Activated CD4-positive, alpha-beta T cell treated with anti-CD3 and anti-CD28 coated beads for 36 hours (primary cell): ENCODE measurements at places on chromosomes 7 and 10. TPM values are rescaled to one million over a fixed set of nuclear protein-coding genes. Genes with fewer than 3 reads are reported as not detected.
A peak's percentile ranks its signal among the peaks of the same experiment; 100 is the strongest.

DNA sequence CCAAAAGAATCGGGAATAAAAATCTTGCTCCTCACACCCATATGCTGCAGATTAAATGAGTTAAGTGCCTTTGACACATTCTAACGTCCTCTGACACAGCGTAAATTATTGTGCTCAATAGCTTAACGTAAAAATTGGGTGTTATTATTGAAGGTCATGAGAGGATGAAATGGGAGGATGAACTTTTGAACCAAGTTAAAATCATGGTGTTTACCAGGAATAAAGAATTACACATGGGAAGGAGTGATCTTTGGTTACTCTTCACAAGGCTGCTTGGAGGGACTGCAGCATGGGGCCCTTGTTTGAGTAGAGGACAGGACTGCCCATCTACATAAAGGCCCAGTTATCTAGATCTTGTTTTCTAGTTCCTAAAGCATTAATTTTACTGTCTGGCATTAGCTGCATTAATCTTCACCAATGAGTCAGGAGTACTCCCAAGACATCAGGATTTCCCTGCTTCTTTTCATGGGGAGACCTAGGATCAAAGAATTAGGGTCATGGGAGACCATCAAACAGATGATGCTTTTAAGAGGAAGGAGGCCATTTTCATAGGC lies 84.9 kb upstream of the PRR15 start:
- H3K36me3 ChIP-seq, result no peaks in the 10 kb centered on the region

DNA sequence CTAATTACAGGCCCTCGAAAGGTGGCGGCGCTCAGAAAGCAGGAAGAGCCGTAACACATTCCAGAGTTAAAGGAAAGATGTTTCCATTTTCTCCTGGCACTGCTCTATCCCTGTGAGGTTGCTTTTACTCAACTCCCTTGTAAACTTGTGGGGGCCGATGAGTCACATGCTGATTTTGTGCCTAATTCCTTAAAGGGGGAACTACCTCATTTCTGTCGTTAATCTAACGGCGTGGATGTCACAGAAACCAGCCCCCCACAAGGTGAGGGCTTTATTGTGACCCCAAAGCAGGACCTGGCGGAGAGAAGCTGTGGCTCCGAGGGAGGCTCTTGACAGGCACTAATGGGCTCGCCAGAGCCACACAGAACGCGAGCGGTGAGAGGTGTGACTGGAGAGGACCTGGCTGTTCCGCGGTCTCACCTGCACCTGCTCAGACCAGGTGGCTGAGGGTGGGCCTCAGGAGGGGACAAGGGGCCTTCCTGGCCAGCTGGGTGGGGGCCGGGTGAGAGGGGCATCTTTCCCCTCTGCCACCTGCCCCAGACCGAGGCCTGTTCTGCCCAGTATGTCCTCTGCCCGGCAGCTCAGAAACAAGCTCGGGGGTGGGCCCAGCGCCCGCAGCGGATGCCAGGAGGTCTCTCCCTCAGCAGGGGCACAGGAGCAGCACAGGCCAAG lies 50.9 kb downstream of the CALML3 start:
- H3K27me3 ChIP-seq, result no peaks in the 10 kb centered on the region
- H3K4me3 ChIP-seq, result no peak overlapping the region
- H3K27ac ChIP-seq, result no peak overlapping the region
- H3K4me1 ChIP-seq, result no peaks in the 10 kb centered on the region

GRCh38 chr7:123987445-123987844 lies 45.4 kb downstream of the TMEM229A start:
- peaks cover 2% of the 10 kb centered on the region for H3K27me3 ChIP-seq
- H3K36me3 ChIP-seq, result no peaks in the 10 kb centered on the region
- DNase-seq, result no peak
- no peak overlapping the region for H3K27ac ChIP-seq

DNA sequence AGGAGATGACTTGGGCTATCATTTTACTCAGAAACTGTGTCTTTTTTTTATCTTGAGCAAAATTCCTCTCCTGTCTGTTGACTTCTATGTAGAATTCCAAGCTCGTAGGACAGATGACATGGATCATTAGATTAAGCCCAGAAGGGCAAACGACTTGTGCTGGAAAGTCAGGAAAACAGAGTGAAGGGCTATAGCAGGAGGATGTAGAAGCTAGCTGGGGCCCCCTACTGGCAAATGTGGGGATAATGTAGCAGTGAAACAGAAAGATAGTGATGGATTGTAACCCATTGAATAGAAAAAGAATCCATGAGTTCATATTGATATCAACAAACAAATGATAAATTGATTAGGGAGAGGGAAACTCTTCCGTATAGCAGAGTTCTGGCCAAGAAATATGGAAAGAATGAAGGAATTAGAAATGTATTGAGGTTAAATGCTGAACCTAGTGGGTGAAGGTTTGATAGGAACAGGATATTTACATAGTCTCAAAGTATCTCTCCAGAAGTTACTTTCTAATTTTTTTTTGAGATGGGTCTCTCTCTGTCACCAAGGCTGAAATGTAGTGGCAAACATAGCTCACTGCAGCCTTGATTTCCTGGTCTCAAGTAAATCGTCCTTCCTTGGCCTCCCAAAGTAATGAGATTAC lies 103.6 kb downstream of the LYZL1 start:
- H3K27me3 ChIP-seq, result peaks cover 2% of the 10 kb centered on the region
- no peak overlapping the region for H3K4me3 ChIP-seq
- no peaks in the 10 kb centered on the region for H3K4me1 ChIP-seq

DNA sequence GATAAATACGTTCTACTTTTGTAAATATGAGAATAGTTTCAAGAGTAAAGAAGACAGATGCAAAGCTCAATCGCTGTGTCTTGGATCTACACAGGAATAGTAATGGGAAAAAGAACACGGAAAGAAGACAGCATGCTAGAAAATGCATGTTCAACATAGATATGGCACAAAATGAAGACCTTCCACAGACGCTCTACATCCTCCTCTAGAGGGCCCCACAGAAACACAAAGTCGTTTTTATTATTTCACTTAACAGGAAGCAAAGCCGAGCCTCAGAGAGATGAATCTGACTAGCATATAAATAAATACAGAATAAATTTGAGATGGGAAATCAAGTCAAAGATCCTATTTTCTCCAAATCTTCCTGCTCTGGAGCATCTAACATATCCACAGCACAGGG lies 292.6 kb downstream of the PARD3 start:
- H3K4me1 ChIP-seq, result no peaks in the 10 kb centered on the region
- no peaks in the 10 kb centered on the region for H3K36me3 ChIP-seq
- no peak overlapping the region for H3K27ac ChIP-seq
- no peak for DNase-seq

GRCh38 chr10:43598446-43598845 lies 7.8 kb upstream of the ZNF485 start:
- no peaks in the 10 kb centered on the region for H3K36me3 ChIP-seq
- no peak overlapping the region for H3K27ac ChIP-seq
- peaks cover 26% of the 10 kb centered on the region for H3K4me1 ChIP-seq
- H3K4me3 ChIP-seq, result no peak overlapping the region
- peaks cover 5% of the 10 kb centered on the region for H3K27me3 ChIP-seq
- DNase-seq, result no peak

DNA sequence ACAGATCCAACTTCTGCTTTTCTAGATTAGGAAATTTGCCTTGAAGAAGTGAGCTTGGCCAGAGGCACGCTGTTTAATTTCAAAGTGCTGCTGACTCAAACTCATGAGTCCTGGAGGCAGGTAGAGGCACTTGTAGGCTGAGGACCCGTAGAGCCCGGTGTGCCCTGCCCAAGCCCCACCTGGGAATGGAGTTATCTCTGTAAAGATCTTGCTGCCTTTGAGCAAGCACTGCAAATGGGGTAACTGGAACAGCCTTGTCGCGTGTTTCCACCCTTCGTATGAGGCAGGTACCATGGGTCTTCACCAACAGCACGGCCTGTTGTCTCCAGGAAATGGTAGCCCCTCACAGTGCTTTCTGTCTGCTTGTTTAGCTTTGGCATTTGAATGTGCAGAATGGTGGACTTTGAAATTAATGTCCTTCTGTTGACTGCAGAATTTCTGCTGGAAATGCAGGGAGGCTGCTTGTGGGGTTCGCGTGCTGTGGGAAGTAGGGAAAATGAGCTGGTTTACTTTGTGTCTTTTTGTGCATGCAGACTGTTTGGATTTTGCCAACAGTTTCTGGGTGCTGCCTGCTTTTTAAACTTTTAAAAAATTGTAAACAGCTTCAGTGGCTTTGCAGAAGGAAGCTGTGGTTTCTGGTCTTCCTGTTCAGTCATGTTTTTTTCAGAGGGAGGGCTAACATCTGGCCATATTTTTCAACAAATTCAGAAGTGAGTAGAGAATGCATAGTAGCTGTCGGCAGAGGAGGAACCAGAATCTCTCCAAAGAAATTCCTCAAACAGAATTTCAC lies 27.2 kb downstream of the CCM2 start:
- H3K4me3 ChIP-seq, result peak overlapping the region; percentile 74
- H3K36me3 ChIP-seq, result peaks cover 65% of the 10 kb centered on the region
- DNase-seq, result peak; percentile 37
- peaks cover 78% of the 10 kb centered on the region for H3K4me1 ChIP-seq
- H3K27ac ChIP-seq, result peak overlapping the region; percentile 91
- no peaks in the 10 kb centered on the region for H3K27me3 ChIP-seq

DNA sequence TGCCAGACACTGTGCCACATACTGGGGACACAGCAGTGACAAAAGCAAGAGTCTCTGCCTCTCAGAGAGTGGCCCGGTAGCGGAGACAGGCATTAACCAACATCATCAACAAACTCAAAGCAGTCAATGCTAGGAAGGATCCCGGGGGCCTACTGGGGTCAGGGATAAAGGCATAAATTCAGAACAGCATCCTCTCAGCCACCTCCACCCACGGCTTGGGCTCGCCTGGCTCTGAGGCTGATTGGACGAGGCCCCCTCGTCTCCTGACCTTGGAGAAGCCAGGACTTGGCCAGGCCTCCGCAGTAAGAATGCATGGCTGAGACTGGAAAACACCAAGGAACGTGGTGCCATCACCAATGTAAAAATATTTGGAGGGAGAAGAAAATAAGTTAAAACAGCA lies 102.1 kb downstream of the ARHGAP22 start:
- no peaks in the 10 kb centered on the region for H3K4me1 ChIP-seq
- DNase-seq, result no peak
- no peak overlapping the region for H3K27ac ChIP-seq
- H3K4me3 ChIP-seq, result no peak overlapping the region

DNA sequence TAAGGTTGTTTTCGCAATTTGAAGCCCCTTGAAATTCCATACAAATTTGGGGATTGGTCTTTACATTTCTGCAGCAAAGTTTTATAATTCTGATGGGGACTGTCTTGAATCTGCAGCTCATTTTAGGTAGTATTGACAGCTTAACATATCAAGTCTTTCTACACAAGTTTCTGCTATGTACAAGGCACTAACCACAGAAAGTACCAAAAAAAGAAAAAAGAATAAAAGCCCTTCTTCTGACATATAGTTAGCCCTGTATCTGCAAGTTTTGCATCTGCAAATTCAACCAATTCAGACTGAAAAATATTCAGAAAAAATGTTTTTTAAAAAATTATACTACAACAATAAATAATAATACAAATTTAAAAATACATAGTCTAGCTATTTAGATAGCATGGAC lies 15.3 kb downstream of the POT1 start:
- H3K36me3 ChIP-seq, result peaks cover 23% of the 10 kb centered on the region
- H3K27ac ChIP-seq, result no peak overlapping the region
- no peak for DNase-seq
- H3K4me3 ChIP-seq, result no peak overlapping the region
- peaks cover 6% of the 10 kb centered on the region for H3K4me1 ChIP-seq

DNA sequence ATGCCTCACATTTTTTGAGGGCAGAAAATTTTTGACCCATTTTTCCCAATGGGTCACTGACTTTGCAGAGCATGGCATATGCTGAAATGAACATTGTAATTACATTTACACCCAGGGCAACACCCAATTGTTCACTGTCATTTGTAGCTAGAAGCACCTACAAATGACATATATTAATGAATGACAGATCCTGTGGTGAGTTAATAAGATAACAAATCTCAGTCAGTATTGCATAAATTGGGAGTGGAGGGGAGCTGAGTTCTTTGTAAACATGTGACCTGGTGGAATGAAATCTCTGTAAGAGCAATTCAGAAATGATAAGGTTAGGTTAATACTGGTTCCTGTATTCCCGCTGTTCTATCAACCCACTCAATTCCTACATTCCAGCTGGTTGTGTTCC lies 255.1 kb upstream of the LRRN3 start:
- H3K27me3 ChIP-seq, result no peaks in the 10 kb centered on the region
- no peak for DNase-seq
- no peaks in the 10 kb centered on the region for H3K36me3 ChIP-seq
- no peak overlapping the region for H3K4me3 ChIP-seq
- peaks cover 17% of the 10 kb centered on the region for H3K4me1 ChIP-seq

The ANKRD16 gene
- 8.3 TPM for total RNA-seq

The GLCCI1 gene
- 15.1 TPM for total RNA-seq

The ATAD1 gene
- 46.8 TPM for total RNA-seq

The ARHGEF35 gene
- total RNA-seq, result 5.1 TPM

The ABCC2 gene
- total RNA-seq, result 1.6 TPM

The BTBD16 gene
- total RNA-seq, result not detected

The ENKUR gene
- not detected for total RNA-seq

The TLX1 gene
- total RNA-seq, result not detected
